ENCODE measurements at places on chromosomes 7 and 10.

DNA sequence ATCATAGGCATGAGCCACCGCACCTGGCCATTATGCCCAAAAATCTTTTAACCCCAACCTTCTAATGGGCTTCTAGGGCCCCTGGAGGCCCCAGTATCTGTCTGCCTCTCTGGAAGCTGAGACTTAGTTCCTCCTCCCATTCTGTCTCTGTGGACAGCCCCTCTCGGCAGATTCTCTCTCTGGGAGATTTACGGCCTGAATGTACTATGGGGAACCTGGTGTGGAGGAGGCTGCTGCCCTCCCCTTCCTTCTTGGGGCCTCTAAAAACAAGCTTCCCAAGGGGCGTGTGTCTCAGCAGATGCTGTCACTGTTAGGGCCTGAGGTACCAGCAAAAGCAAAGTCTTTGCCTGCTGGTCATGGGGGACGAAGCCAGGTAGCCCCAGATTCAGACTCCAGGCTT is 35.8 kb upstream of the PRKAR1B start:
- DNase-seq, result no peak

GRCh38 chr7:40419806-40420205 is 285.0 kb downstream of the SUGCT start:
- no peak for DNase-seq

DNA sequence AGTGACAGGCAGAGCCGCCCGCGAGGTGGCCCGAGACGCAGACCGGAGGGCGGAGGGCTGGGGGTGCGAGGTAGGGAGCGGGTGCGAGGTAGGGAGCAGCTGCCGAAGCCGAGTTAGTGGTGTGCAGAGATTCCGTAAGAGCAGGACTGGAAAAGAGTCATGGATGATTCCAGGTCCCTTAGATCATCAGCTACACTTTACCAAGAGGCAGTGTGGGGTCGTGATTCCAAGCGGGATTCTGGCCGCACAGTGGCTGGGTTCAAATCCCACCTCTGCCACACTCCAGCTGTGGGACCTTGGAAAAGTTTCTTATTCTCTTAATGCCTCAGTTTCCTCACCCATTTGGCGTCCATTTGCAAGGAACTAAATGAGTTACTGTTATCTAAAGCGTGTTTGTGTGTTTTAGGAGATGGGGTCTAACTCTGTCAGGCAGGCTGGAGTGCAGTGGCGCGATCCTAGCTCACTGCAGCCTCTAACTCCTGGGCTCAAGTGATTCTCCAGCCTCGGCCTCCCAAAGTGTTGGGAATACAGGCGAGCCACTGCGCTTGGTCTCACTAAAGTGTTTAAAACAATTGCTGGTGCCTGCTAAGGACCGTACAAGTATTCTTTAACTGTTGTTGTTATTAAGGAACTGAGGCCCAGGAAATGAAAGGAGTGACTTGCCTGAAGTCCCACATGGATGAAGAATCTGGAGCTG is 1.1 kb downstream of the NDUFB2 start:
- no peak for DNase-seq

DNA sequence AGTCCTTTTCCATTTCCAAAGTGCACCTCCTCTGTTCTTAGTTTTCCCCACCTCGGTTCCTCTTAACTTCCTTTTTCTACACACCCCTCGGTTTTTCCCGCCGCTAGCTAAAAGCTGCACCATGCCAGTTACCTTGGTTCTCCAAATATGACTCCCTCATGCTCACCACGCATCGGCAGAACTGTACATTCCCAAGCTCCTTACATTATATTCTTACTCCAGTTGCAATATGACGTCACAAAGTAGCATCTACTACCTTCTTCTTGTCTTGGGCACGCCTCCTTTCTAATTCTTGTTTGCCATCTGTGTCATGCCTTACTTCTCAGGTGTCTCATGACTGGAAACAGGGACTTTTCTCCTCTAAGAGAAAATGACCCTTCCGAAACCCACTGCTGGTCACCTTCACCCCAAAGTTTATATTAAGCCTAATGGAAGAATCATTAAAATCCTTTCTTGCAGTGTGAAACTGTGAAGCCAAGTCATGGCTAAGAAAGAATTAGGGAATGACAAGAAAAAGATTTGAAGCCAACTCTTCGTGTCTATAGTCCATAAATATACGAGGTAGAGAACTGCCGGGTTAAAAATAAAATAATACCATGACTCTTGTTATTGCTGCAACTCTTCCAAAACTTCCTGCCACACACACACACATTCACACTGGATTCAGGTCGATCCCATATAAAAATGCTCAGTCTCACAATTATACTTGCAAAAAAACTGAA is 1.7 kb downstream of the ESYT2 start:
- no peak for DNase-seq

GRCh38 chr7:157675427-157675927 is 338.7 kb downstream of the DNAJB6 start:
- no peak for DNase-seq

- no peak for DNase-seq
These were observed 139.0 kb upstream of the FZD8 start for GRCh38 chr10:35780970-35781642.

DNA sequence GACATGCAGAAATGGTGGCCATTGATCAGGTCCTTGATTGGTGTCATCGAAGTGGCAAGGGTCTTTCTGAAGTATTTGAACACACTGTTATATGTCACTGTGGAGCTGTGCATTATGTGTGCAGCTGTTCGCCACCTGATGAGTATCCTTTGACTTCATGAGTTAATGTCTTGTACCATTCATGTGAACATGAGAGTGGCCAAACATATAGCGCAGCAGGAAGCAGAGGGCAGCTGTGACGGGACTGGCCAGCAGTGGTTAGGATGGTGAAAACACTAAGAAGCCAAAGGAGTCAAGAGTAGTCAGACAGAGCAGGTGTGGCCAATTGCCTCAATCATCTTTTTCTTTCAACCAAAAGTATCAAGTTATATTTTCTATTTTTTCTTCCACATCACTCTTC is 167.4 kb downstream of the IMMP2L start:
- DNase-seq, result no peak

DNA sequence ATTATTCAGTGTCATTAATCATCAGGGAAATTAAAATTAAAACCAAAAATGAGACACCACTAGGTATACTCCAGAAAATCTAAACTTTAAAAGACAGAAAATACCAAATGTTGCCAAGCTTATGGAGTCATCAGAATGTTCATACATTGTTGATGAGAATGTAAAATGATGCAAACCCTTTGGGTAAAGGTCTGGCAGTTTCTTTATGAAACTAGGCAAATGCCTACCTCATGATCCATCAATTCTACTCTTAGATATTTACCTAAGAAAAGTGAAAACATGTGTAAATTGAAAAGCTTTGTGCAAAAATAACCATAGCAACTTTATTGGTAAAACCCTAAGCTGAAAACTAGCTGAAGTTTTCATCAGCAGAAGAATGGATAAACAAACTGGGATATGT is 329.5 kb upstream of the MEOX2 start:
- no peak for DNase-seq

- no peak for DNase-seq
These were observed 288.0 kb upstream of the SEMA3C start for GRCh38 chr7:81206667-81207360.

DNA sequence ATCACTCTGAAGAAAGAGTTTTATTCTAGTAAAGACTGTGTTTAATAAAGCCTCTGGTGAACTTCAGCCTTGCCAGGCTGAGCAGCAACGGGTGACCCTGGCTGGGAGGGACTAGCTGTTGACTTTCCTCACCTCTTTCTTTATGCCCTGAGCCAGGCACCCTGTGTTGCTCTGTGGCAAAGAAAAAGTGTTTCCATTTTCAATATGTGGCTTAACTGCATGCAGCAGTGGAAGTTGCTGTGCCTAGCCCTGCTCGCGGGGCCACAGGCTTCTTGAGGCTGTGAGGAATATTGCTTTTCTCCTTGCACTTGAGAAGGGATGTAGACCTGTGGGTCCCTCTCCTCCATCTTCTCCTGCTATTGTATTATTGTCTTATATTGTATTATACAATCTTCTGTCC is 67.0 kb downstream of the CXCL12 start:
- no peak for DNase-seq

DNA sequence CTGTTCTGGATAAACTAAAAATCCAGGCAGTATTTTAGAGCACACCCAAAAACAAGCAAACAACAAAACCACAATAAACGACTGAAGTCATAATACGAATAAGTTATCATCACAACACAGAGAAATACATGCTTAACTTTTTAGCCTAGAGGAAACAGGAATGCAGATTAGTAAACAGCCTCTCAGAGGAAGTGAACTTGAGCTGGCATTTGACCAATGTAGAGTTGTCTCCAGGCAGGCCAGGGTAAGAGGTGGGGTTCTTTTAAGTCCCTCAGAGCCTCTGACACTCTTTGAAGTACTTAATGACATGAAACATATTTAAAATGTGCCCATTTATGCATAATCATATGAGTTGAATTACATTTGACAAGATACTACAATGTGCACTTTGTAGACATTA is 43.3 kb upstream of the PLXDC2 start:
- no peak for DNase-seq

DNA sequence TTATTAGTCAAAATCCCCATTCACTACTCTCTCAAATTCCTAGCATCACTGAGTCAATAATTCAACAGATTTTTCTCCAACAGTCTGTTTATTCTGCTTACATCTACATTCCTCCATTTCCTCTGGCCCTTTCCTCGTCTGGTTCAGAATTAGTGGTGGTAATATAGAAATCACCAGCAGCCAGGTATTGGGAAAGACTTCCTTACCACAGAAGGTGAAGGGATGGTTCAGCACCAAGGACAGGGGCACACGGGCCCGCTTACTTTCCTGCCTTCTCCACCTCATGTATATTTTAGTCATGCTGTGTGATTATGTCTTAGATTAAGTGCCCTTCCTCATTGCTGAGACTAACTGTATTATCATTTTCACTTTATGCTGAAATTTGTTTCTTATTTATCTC is 70.4 kb upstream of the APBB1IP start:
- DNase-seq, result no peak

DNA sequence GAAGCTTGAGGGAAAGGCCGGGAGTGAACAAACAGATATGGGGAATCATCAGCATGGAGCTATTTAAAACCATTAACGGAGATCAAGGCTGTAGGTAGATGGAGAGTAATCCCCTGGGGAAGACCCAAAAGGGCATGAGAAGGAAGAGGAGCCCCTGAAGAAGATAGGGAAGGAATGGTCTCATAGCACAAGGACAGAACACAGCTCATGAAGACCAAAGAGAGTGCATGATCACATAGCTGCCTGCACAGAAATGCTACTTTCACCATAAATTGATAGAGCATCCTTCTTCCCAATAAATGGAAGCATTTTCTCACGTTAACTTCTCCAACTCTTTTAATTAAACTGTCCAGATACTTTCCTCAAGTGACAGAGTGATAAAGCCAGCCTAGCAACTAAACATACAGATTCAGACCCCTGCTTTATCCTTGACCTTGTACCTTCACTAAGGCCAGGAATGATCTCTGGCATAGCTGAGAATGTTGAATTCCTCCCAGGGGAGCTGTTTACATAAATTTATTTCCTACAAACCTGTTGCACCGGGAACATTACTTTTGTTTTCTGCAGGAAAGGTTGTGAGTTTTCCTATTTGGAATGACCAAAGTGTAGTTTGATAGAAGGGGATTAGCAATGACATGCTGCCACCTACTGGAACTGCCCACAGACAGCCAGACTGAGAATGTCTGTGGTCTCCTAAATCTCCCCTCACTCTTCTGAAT is 110.8 kb upstream of the LRGUK start:
- DNase-seq, result no peak

- DNase-seq, result no peak
These were observed 72.2 kb downstream of the PRKAG2 start for GRCh38 chr7:151804756-151805155.

DNA sequence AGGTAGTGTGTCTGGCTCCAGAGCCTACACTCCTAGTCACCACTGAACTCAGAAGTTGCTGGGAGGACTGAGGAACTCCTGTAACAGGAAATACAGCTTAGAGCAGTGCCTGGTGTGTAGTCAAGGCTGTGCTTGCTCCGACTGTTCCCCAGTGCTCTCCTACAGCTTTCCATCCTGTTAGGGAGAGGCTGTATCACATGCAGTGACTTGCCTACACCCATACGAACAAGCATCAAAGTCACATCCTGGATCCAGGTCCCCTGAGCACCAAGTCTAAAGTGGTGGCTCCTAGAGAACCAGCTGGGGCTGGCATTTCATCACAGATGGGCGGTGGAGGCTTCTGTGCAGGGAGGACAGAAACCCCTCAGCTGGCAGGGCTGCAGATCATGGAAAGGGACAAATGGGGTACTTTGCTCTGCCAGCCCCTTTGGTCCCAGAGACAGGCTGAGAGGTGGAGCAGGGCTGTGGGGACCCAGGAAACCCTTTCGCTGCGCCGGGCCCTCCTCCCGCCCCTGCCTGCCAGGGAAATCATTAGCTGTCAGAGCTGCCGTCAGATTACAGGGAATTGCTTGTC is 7.7 kb downstream of the ASB10 start:
- DNase-seq, result no peak

DNA sequence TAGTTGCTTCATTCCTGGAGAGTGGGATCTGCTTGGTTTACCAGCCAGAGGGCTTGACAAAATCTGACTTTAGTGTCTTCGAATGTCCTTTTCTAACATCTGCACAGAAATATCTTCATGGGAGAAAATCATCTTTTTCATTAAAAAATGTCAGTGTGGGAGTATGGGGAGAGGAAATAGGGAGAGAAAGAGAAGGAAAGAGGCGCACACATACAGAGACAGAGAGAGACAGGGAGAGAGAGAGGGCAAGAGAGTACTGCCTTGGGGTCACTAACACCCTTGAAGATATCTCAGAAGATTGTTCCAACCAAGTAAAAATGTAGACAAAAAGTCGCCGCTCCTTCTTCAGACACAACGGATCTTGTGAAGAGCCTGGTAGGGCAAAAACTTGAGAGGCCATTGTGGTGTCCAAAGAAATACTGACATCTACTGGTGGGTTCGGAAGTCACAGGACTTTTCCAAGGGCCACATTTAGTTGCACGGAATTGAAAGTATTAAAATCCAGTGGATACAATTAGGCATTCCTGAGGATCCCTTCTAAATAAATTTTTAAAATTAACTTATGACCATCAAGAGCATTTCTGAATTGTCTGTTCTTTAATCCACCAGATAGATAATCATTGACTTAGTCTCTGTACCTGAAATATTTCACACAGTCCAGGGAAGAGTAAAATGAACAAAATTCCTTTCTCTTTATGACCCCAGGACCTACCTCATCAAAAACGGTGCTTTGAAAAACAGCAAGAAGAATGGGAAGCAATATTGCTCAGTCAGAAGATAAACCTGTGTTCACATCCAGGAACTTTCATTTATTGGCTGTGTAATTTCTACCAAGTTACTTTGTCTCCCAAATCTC is 29.7 kb downstream of the VIM start:
- peak; percentile 26 for DNase-seq

DNA sequence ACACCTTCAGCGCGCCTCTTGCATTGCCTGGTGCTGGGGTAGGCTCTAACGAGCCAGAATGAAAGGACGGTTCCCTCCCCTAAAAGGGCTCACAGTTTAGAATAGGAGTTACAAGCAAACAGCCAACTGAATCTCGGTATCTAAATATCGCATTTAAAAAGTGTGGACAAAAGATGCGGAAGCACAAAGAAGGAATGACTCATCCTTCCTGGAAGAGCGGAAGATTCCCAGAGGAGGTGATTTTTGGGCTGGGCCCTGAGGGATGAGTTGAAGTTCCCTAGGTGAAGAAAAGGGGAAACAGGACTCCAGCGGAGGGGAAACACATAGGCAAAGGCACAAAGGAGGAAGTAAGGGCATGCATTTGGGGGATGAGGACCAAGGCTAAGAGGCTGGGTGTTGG is 29.9 kb downstream of the SRRM3 start:
- no peak for DNase-seq
